ENCODE measurements at places on chromosomes 7 and 10. TPM values are rescaled to one million over a fixed set of nuclear protein-coding genes. Genes with fewer than 3 reads are reported as not detected.

The NME8 gene
- not detected for total RNA-seq

The STRIP2 gene
- total RNA-seq = 5.2 TPM

The INHBA gene
- total RNA-seq = 47.5 TPM

The IDI2 gene
- not detected for total RNA-seq

The TRPV6 gene
- total RNA-seq = not detected

The SPDYE8 gene
- total RNA-seq = not detected

The ATG9B gene
- 2.0 TPM for total RNA-seq

The C10orf90 gene
- 0.38 TPM for total RNA-seq

The CCDC172 gene
- total RNA-seq = not detected

The TMEM229A gene
- not detected for total RNA-seq

The TMEM213 gene
- not detected for total RNA-seq

The MSRB2 gene
- total RNA-seq = 9.2 TPM

The GNGT1 gene
- not detected for total RNA-seq

The SLC26A5 gene
- total RNA-seq = not detected

The CPN1 gene
- not detected for total RNA-seq

The PDCD11 gene
- total RNA-seq = 30.2 TPM

The LIPK gene
- not detected for total RNA-seq

The ELFN1 gene
- 0.38 TPM for total RNA-seq

The DGKB gene
- 0.58 TPM for total RNA-seq

The CFAP70 gene
- 0.38 TPM for total RNA-seq

The ITGB8 gene
- 73.0 TPM for total RNA-seq

The OR6V1 gene
- not detected for total RNA-seq

The RAPGEF5 gene
- total RNA-seq = 11.7 TPM

The ANXA8L1 gene
- total RNA-seq = not detected

The FGL2 gene
- 3.1 TPM for total RNA-seq

The PLA2G12B gene
- total RNA-seq = not detected

The OPALIN gene
- not detected for total RNA-seq

The GRID2IP gene
- total RNA-seq = under 0.01 TPM

The ZNF467 gene
- total RNA-seq = 0.77 TPM

The STOX1 gene
- under 0.01 TPM for total RNA-seq

The CXCL12 gene
- total RNA-seq = 75.3 TPM

The CASP7 gene
- total RNA-seq = 25.7 TPM

The PLPP4 gene
- total RNA-seq = 15.0 TPM

The KCNH2 gene
- total RNA-seq = not detected

The SLC26A3 gene
- not detected for total RNA-seq

The CYP2C19 gene
- not detected for total RNA-seq

The MUC12 gene
- 0.19 TPM for total RNA-seq

The CRTAC1 gene
- total RNA-seq = 0.28 TPM

The FAM25A gene
- total RNA-seq = not detected

The PVRIG gene
- 0.19 TPM for total RNA-seq

The ANKRD1 gene
- 169 TPM for total RNA-seq

Data from regular cardiac myocyte (primary cell).